ENCODE measurements at places on chromosomes 7 and 10. TPM values are rescaled to one million over a fixed set of nuclear protein-coding genes. Genes with fewer than 3 reads are reported as not detected.

DNA sequence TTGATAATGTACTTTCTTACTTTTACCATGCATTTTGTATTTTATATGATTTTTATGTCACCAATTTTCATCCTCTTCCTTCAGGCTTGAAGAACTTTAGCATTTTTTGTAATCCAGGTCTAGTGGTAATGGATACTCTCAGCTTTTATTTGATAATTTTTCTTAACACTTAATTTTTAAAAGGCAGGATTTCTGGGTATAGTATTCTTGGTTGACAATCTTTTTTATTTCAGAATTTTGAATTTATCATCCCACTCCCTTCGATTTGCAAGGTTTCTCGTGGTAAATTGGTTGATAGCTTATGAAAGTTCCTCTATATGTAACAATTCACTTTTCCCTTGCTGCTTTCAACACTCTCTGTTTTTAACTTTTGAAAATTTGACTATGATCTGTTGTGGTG lies 363.7 kb downstream of the HTR7 start:
- H3K36me3 ChIP-seq = no peaks in the 10 kb centered on the region
- no peak for DNase-seq
- no peak overlapping the region for H3K4me3 ChIP-seq
- H3K4me1 ChIP-seq = no peaks in the 10 kb centered on the region
- H3K27me3 ChIP-seq = no peaks in the 10 kb centered on the region
- no peak overlapping the region for H3K27ac ChIP-seq

Gene IDI2
- not detected for total RNA-seq

Gene HTRA1
- not detected for total RNA-seq

- H3K4me1 ChIP-seq = no peaks in the 10 kb centered on the region
- H3K27ac ChIP-seq = no peak overlapping the region
- DNase-seq = no peak
- no peaks in the 10 kb centered on the region for H3K36me3 ChIP-seq
- peaks cover 5% of the 10 kb centered on the region for H3K27me3 ChIP-seq
These were observed 27.8 kb upstream of the TNRC18 start for GRCh38 chr7:5451391-5451790.

Gene CCM2
- total RNA-seq = 130 TPM

- no peaks in the 10 kb centered on the region for H3K27me3 ChIP-seq
- peak overlapping the region; percentile 98 for H3K27ac ChIP-seq
- no peak overlapping the region for H3K4me3 ChIP-seq
- H3K36me3 ChIP-seq = peaks cover 4% of the 10 kb centered on the region
- H3K4me1 ChIP-seq = peaks cover 84% of the 10 kb centered on the region
These were observed 117.8 kb downstream of the ABLIM1 start for GRCh38 chr10:114540236-114540635.

DNA sequence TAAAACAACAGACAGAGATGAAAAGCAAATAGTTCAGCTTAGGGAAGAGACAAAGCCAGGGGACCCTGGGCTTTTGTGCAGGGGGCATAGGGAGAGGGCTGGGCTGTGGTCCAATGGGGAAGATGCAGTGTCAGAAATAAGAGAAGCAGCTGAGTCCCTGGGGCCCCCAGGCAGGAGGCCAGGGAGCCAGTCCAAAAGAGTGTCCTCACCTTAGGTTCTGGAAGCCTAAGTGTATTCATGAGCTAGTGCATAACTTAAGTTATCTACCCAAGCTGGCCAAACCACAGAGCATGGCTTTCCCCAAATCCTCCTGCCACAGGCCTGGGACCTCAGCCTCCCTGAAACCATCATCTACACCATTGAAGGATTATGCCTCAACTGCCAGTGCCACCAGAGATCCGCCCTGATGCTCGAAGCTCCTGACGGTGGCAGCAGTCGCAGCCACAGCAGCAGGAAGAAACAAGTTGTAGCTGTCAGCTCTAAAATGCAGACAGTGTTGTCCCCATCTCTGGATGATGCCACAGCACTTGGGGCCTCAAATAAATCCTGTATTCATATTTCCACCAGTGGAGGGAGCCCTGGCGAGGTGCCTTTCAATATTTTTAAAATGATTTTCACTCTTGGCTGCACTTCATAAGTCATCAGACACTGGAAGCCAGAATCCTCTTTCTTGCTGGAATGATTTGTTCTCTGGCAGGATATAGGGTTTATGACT lies 574.6 kb downstream of the GRID1 start:
- DNase-seq = no peak
- H3K27ac ChIP-seq = no peak overlapping the region
- peaks cover 5% of the 10 kb centered on the region for H3K4me1 ChIP-seq
- H3K27me3 ChIP-seq = no peaks in the 10 kb centered on the region
- H3K4me3 ChIP-seq = no peak overlapping the region

GRCh38 chr10:71509444-71509843 lies 112.7 kb downstream of the CDH23 start:
- H3K4me3 ChIP-seq = no peak overlapping the region
- no peak overlapping the region for H3K27ac ChIP-seq
- peaks cover 6% of the 10 kb centered on the region for H3K27me3 ChIP-seq
- H3K36me3 ChIP-seq = no peaks in the 10 kb centered on the region
- DNase-seq = no peak
- H3K4me1 ChIP-seq = peaks cover 3% of the 10 kb centered on the region

- no peaks in the 10 kb centered on the region for H3K36me3 ChIP-seq
- no peaks in the 10 kb centered on the region for H3K27me3 ChIP-seq
These were observed 23.6 kb downstream of the FGFR2 start for GRCh38 chr10:121574519-121575166.

GRCh38 chr10:124362568-124362967 lies 56.2 kb downstream of the OAT start:
- peaks cover 14% of the 10 kb centered on the region for H3K27me3 ChIP-seq
- no peaks in the 10 kb centered on the region for H3K4me1 ChIP-seq
- H3K4me3 ChIP-seq = no peak overlapping the region
- no peak overlapping the region for H3K27ac ChIP-seq
- no peak for DNase-seq

All from activated CD4-positive, alpha-beta memory T cell treated with anti-CD3 and anti-CD28 coated beads, Interleukin-2, amount 10 ng/mL, durations not matched to agents 7 days and 5 days (primary cell).